RCC 7860 (cell line): ENCODE measurements at places on chromosomes 5 and 9.

DNA sequence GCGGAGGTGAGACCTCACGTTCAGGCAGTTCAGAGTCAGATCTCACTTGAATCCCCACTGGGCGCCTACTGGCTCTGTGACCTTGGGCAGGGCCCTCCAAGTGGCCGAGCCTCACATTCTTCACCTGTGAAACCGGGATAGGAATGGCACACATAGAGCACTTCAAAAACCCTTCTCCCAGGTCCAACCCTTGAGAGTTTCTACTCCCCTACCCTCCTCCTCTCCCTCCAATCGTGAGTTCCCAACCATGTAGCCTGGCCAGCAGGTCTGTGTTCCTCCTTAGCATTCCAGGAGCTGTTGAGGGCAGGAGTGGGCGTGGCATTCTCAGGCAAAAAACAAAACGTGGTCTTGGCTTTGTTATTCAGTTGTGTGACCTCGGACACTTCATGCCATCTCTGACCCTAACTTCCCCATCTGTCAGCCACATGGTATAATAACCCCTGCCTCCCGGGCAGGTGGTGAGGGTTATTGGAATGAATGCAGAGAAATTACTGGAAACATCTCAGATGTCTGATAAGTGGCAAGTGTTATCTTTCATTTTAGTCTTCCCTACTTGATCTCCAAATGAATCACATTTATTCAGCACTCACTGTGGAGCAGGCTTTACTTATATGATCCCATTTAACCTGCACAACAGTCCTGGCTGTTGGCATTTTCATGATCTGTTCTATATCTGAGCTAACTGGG is 112.8 kb upstream of the BOD1 start:
- no peak for DNase-seq

GRCh38 chr9:131473891-131474290 is 28.8 kb upstream of the POMT1 start:
- no peak for DNase-seq

DNA sequence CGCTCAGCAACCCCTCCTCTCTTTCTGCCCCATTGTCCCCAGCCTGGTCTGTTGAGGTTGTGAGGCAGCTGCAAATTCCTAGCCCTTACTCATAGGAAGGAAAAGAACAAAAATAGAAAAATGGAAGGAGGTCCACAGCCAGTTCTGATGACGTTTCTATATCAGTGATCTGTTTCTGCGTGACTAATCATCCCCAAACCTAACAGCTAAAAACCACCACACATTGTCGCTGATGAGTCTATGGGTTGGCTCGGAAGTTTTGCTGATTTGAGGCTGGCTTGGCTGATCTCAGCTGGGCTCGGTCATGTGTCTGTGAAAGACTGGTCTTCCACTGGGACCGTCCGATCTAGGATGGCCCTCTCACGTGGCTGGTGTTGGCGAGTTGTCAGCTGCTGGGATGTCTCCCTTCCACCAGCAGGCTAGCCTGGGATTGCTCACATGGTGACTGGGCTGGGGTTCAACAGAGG is 200.6 kb upstream of the ZNF618 start:
- peak; percentile 97 for DNase-seq

GRCh38 chr9:133706307-133707050 is 31.7 kb downstream of the SARDH start:
- no peak for DNase-seq

DNA sequence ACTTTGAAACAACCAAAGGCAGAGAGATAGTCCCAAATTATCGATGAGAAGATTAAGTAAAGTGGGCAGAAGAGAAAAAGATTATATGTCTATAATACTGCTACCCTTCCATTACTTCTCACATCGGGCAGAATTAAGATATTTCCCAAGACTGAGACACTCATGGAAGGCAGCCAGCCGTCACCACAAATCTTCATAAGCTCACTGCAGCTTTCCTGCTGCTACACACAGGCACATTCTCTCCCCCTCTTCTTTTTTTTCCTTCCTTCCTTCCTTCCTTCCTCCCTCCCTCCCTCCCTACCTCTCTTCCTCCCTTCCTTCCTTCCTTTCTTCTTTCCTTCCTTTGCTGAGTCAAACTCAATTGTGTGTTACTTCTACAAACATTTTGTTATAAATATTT is 58.7 kb upstream of the SPATA31C2 start:
- DNase-seq, result no peak

GRCh38 chr5:90562341-90562740 is 3.7 kb downstream of the ADGRV1 start:
- DNase-seq, result no peak

- no peak for DNase-seq
Measured at GRCh38 chr9:100477241-100477640, 4.3 kb downstream of the TMEFF1 start.

GRCh38 chr5:150481972-150482406 is 25.9 kb upstream of the NDST1 start:
- DNase-seq, result no peak

DNA sequence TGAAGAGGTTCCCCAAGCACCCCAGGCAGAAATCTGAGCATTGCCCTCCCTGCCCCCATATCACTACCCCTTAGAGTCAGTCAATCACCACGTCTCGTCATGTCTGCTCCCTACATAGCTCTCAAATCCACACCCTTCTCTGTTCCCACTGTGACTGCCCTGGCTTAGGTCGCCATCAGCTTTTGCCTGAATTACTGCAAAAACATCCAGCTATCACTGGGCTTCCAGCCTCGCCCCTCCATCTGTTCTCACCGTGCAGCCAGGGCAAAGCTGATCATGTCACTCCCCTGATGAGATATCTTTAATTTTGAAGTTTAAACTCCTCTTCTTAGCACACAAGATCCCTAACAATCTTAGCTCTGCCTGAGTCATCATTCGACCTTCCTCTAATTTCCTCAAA is 89.6 kb upstream of the TBC1D2 start:
- no peak for DNase-seq

DNA sequence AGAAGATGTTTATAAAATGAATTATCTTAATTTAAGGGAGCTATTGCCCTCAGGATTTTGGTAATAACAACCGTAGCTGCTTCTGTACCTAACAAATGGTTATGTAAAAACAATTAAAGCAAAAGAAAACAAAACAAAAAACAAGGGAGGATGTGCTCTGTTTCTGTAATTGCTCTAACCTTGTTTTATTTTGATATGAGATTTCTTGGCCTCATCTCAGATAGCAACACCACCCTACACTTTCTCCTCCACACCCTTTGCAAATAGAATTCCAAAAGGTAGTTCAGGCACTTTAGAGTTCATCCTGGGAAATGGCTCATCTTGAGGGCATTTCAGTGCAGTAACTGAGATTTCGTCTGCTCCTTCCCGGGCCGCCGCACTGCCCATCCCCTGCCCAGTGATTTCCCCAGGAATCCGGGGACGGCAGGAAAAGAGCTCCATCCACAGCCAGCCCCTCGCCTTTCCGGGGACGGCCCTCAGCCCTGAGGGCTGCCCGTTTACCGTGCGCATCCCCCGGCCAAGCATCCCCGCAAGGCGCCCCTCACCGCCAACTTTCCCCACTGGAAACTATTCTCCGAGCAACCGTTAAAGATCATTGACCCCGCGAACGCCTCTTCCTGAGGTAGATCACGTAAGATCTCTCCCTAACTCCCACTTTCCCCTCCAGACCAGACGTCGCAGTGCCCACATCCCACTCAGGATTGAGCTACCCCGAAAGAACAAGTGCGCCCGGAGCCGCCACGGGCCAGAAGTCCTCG is 1.2 kb downstream of the FNBP1 start:
- DNase-seq, result peak; percentile 25

DNA sequence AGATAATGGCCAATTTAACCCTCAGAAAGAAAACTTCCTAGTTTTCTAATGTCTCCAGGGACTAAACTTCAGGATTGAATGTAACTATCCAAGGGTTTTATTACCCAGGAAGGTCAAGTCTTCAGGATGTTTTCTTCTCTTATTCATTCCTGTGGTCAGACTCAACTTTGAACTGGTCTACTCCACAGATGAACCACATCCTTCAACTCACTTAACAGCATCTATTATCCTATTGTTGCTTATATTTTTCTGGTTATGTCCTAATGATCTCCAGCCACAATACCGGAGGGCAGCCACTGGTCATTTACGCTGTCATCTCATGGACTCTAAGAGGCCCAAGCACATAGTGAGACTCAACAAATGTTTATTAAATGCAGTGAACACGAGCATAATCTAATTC is 47.2 kb upstream of the LIFR start:
- peak; percentile 62 for DNase-seq

- no peak for DNase-seq
Measured at GRCh38 chr5:157283434-157283833, 17.5 kb downstream of the CYFIP2 start.
